ENCODE measurements at places on chromosomes 5 and 9.

DNA sequence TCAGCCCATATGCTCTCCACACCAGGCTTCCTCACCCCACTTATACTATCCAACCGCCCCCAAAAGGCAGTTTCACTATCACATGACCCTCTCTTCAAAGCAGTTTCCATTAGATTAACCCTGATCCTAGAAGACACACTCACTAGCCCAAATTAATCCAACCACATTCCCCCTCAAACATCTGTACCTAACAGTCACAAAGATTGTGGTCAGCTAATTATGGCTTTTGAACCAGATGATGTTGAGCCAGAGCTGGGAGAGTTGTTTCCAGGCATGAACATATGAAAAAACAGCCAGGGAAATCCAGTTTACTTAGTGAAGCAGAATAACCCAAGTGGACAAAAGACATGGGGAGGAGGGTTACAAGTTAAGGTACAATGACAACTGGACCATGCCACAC is 131.2 kb downstream of the SPOCK1 start:
- no peak for DNase-seq

- no peak for DNase-seq
Observed at GRCh38 chr9:37910271-37910670, 6.3 kb upstream of the SLC25A51 start.

- DNase-seq, result no peak
Observed at GRCh38 chr9:82423700-82424099, 435.1 kb downstream of the SPATA31D1 start.

- DNase-seq, result no peak
Observed at GRCh38 chr5:107671742-107672210, 1.0 kb upstream of the EFNA5 start.

DNA sequence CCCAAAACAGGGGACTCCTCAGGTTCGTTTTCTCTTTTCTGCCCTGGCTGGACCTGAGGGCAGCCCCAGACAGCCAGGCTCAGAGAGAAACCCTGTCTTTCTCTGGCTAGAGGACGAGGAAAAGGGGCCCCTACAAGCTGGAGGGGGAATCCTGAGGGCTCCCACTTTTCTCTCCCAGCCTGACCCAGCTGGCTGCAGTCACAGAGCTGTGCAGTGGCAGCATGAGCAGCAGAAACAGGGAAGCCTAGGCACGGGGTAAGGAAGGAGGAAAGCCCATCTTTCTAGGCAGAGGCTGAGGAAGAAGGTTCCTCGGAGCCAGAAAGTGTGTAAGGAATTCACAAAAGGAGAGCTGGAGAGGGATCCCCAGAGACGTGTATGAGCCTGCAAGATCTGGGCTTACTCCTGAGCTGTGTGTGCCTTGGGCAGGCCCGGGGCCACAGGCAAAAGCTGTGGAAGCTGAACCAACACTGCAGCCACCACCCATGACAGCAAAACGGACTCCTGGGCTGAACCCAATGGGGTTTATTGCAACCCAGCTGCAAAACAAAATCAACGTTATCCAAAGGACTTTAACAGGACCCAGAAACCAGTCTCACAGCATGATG is 16.2 kb downstream of the CAMSAP1 start:
- DNase-seq, result no peak

DNA sequence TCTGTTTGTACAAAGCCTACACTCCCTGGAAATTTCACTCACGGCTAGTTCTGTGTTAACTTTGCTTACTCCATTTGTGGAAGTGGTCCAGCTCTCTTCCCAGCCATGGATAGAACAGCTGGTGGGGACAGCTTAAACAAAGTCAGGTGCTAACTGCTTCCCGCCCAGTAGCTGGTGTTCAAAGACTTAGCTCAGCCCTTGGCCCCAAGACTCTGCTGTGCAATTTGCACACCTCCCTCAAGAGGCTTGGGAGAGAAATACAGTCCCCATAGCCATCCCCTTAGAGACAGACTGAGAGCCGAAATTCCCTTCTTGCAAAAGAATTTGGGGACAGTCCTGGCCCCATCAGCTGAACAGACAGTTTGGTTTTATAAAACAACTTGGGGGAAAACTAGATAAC is 73.8 kb upstream of the RAI14 start:
- no peak for DNase-seq

GRCh38 chr9:133207540-133208170 is 1.4 kb downstream of the OBP2B start:
- DNase-seq, result no peak

DNA sequence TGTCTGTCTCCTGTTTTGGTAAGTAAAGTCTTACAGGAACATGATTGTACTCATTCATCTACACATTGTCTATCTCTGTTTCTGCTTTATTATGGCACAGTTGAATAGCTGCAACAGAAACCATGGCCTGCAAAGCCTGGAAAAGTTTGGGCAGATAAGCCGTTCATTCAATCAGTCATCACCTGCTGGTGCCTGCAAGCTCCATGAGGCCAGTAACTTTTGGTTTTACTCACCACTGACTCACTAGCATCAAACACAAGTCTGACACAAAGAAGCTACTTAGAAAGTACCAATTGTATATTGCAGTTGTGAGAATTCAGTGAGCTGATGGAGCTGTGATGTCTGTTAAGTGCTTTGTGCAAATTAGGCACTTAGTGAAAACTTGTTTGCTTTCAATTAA is 373.6 kb upstream of the SGCD start:
- no peak for DNase-seq

- DNase-seq, result peak; percentile 39
Observed at GRCh38 chr5:7815892-7816534, 34.9 kb downstream of the CFAP90 start.

DNA sequence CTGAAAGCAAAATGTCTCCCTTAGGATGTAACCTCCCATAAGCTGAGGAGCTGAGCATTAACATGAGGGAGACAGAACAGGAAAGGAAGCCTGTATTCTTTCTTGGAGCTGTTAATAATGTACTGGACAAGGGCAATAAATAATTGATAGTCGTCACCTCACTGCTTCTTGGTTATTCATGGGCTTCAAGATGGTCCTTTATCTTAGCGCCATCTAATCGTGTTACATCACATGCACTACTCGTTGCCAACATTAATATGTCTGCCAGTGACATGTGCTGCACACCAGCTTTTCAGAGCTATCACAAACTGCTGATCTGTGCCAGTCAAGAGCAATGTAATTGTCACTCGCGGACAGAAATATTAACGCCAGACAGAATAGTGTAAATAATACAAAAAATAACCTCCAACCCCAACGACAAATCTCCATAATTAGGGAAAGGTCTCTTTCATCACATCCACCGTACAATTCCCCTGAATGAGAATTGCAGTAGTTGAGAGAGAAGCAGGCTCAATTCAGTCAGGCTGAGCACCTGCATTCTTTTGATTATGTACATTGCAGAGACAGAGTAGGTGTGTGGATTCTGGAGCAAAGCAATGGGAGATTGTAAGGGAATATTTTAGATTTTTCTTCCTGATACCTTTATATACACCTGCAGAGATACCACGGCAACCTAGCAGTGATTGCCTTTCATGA is 267.1 kb downstream of the SPATA31D1 start:
- no peak for DNase-seq

GRCh38 chr5:16542236-16542635 is 74.6 kb downstream of the RETREG1 start:
- no peak for DNase-seq

- no peak for DNase-seq
Observed at GRCh38 chr5:154412316-154412715, 33.5 kb upstream of the SAP30L start.

DNA sequence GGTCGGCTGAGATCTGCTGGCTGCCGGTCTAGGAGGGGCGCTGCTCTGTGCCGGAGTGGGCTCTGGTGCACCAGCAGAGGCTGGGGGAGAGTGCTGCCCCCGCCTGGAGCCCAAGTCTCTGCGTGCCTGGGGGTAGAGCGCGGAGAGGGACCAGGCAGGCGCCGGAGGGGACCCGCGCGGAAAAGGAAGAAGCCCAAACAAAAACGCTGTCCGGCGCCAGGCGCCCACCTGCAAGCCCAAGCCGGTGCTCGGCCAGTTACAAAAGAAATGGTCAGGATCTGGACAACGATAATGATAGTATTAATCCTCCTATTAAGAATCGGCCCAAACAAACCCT is 571 bp upstream of the S1PR3 start:
- no peak for DNase-seq

DNA sequence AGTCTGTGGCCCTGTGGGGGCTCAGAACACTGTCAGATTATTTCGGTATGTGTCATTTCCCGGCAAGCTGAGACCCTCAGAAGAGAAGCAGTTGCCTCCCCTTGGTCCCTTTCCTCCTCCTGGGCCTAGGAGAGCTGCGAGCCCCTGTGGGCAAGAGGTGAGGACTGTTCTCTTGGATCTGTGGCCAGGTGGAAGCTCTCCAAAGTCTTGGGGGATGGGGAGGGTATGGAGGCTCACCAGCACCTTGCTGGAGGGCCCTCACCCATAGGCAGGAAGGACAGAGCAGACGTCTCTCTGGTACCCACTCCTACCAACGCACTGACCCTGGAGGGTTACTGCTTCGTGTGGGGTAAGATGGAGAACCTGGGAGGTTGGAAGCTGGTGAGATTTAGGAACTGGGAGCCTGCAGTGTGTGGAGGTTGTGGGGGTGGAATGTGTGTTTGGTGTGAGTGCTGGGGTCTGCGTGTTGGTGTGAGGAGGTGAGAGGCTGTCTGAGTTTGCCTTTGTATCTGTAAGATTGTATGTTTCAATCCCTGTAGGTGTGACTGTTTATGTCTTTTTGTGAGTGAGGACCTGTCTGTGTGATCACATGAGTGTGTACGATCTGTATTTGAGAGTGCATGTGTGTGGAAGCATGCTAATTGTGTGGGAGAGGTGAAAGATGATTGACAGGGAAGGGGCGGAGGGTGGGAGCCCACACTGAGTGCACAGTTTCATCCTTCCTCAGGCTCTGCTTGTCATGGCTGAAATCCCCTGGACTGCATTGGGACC is 52.4 kb upstream of the PSD2 start:
- no peak for DNase-seq

- DNase-seq, result no peak
Observed at GRCh38 chr9:124008694-124009530, 2.7 kb upstream of the LHX2 start.

DNA sequence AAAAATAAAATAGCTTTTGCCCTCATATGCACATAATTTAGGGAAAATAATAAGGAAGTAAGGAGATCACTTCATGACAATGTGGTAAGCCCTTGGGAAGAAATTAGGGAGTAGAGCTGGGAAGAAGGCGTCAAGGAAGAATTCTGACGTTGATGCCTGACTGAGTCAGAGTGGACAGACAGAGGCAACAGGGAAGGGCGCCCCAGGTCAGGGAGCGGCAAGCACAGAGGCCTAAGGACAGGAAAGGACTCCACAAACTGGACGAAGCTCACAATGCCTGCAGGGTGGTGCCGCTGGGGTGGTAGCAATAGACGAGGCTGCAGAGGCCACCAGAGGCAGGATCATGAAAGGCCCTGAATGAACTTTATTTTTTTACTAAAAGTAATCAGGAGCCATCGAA is 7.6 kb downstream of the DRD1 start:
- DNase-seq, result no peak

- no peak for DNase-seq
Observed at GRCh38 chr5:126104951-126105350, 318.3 kb upstream of the GRAMD2B start.

DNA sequence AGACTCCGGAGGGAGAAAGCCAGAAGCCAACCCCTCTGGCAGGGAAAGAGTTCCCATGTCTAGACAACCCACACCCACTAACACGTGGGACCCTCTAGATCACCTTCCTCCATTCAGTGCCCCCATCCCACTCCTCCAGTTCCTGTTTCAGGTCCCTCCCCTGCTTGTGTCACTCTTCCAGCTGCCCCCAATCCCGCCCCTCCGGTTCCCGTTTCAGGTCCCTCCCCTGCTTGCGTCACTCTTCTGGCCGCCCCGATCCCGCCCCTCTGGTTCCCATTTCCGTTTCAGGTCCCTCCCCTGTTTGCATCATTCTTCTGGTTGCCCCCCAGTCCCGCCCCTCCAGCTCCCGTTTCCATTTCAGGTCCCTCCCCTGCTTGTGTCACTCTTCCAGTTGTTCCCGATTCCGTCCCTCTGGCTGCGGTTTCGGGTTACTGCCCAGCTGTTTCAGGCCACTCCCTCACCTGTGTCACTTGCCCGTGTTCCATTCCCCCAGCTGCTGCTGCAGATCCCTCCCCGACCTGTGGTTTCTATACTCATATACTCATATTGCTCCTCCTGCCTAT is 64.8 kb upstream of the RANBP6 start:
- peak; percentile 32 for DNase-seq

DNA sequence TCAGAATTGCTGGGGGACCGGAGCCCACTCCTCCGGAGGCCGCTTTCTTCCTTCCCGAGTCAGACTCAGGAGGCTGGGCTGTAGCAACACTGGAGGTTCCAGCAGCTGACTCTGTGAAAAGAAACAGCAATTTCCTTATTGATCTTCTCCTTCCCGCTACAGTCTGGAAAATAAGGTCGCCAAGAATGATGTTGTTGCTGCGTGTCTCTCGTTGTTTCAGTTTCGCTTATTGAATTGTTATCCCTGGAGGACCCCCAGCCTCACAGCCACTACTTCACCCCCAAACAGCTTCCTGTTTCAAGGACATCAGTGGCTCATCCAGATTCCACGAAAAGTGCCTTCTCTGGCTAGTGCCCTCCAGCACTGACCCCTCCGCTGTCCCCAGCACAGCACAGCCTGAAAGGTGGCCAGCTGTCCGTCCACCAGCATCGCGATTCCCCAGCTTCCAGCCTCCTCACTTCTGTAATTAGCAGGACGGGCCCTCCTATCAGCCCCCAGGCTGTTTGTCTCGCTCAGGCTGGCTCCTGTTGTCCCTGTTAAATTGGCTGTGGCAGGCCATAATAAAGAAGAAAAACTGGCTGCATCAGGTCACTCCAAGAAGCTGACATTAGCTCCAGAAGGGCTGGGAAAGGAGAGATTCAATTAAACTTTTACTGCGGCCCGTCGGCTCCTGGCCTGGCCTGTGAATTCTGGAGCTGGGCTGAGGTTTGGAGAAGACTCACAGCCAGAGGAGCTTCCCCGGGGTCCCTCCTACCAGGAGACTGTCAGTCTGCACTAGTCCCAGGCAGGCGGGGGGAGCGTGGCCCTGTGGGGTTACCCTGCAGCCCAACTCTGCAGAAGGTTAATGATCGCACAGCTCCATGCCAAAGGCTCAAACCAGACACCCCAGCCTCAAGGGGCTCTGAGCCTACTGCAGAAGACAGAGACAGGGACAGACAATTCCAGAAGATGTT is 40.5 kb downstream of the OLFM1 start:
- DNase-seq, result no peak

DNA sequence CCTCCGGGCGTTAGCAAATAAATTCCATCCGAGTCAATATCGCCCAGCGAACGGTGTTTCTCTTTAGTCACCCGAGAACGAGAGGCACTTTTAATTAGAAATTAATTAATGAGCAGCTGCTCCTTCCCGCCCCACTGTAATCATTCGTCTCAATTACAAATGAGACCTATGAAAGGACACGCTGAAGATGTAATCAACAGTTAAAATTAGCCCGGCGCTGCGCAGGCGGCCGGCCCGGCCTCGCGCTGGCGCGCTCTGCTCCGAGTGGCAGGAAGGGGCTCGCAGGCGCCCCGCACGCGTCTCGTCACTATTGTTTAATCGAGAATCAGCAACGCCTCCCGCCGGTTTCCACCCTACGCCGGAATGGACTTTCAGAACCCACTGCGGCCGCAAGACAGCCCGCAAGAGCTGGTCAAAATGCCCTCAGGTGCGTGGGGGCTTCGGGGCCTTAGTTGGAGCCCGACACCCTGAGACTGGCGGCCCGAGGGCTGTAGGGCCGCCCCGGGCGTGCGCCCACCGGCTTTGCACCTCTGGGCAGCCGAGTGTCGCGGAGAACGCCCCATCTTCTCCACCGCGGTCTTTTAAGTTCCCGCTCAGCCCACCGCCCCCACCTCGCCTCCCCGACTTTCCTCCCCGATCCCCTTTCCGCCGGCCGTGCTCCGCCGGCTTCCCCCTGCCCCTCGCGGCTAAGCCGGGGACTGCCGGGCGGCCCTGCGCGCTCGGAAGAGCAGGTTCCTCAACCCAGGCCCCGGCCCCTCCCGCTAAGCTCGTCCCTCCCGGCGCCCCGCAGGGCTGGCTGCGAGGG is 597 bp upstream of the IRX4 start:
- no peak for DNase-seq

All from effector CD4-positive, alpha-beta T cell (primary cell).